ENCODE measurements at places on chromosomes 7 and 10. TPM values are rescaled to one million over a fixed set of nuclear protein-coding genes. Genes with fewer than 3 reads are reported as not detected.
A peak's percentile ranks its signal among the peaks of the same experiment; 100 is the strongest.

The IFIT1B gene
- not detected for total RNA-seq

The ORAI2 gene
- 42.2 TPM for total RNA-seq

The TWIST1 gene
- 47.8 TPM for total RNA-seq

The DCLRE1C gene
- 7.5 TPM for total RNA-seq

The OR9A2 gene
- total RNA-seq: not detected

The NPFFR1 gene
- total RNA-seq: not detected

The IGF2BP3 gene
- total RNA-seq: 13.7 TPM

The ZFAND2A gene
- 24.7 TPM for total RNA-seq

The FAM185A gene
- total RNA-seq: 2.9 TPM

The NUTM2B gene
- not detected for total RNA-seq

The CTAGE15 gene
- total RNA-seq: not detected

DNA sequence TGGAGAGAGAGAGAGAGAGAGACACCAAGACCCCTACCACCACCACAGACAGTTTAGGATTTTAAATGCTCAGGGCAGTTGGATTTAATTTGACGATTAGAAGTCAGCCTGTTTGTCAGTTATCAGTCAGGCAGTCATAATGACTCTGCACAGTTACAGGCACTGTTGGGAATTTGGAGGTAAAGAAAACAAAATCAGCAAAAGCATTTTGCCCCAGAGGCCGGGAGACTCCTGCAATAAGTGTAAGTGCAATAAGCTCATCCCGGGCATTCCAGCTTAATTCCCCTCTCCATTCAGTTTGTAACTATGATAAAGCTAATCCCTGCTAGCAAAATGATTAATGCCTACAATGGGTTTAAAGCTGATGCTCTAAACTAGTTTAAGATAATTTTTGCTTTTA is 13.5 kb downstream of the SEMA3C start:
- H3K4me3 ChIP-seq: no peak overlapping the region
- no peak for DNase-seq
- H3K36me3 ChIP-seq: peaks cover 82% of the 10 kb centered on the region

- H3K27ac ChIP-seq: no peak overlapping the region
- no peaks in the 10 kb centered on the region for H3K4me1 ChIP-seq
- H3K36me3 ChIP-seq: no peaks in the 10 kb centered on the region
- H3K4me3 ChIP-seq: no peak overlapping the region
Measured at GRCh38 chr7:158139499-158139898, 448.1 kb downstream of the PTPRN2 start.

- H3K4me1 ChIP-seq: no peaks in the 10 kb centered on the region
- H3K27me3 ChIP-seq: no peaks in the 10 kb centered on the region
- no peaks in the 10 kb centered on the region for H3K36me3 ChIP-seq
Measured at GRCh38 chr10:53387562-53387961, 615.0 kb upstream of the MBL2 start.

DNA sequence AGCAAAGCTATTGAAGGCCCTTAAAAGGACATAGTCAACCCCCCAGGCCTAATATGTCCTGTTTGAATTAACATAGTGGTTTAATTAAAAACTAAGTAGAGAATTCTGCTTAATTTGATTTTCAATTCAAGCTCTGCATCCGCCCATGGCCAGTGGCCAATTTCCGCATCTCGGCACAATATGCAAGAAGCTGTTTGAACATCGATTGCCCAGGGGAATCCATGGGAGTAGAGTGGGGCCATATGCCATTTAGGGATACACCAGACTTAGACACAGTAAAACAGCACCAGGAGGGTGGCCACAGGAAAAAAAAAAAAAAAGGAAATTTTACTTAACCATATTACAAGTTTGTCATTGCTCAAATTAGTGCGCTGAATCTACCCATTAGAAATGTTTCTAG is 100.4 kb downstream of the LMBR1 start:
- no peaks in the 10 kb centered on the region for H3K4me1 ChIP-seq
- no peaks in the 10 kb centered on the region for H3K36me3 ChIP-seq
- DNase-seq: no peak
- no peak overlapping the region for H3K27ac ChIP-seq
- no peak overlapping the region for H3K4me3 ChIP-seq
- H3K27me3 ChIP-seq: no peaks in the 10 kb centered on the region

DNA sequence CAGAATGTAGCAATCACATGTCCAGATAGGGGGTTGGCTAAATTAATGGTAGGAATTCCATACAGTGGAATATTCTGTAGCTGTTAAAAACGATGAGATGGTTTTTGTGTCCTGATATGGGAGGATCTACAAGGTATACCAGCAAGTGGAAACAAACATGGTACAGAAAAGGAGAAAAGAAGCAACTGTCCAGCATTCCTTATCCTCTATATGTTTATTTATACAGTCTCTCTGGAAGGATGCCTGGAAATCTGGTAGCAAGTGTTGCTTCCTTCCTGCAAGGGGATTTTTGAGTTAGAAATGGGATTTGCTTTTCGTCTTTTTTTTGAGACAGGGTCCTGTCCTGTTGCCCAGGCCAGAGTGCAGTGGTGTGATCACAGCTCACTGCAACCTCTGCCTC is 19.3 kb downstream of the IL15RA start:
- no peak overlapping the region for H3K4me3 ChIP-seq
- peak; percentile 32 for DNase-seq
- no peaks in the 10 kb centered on the region for H3K36me3 ChIP-seq
- no peaks in the 10 kb centered on the region for H3K27me3 ChIP-seq
- no peaks in the 10 kb centered on the region for H3K4me1 ChIP-seq

DNA sequence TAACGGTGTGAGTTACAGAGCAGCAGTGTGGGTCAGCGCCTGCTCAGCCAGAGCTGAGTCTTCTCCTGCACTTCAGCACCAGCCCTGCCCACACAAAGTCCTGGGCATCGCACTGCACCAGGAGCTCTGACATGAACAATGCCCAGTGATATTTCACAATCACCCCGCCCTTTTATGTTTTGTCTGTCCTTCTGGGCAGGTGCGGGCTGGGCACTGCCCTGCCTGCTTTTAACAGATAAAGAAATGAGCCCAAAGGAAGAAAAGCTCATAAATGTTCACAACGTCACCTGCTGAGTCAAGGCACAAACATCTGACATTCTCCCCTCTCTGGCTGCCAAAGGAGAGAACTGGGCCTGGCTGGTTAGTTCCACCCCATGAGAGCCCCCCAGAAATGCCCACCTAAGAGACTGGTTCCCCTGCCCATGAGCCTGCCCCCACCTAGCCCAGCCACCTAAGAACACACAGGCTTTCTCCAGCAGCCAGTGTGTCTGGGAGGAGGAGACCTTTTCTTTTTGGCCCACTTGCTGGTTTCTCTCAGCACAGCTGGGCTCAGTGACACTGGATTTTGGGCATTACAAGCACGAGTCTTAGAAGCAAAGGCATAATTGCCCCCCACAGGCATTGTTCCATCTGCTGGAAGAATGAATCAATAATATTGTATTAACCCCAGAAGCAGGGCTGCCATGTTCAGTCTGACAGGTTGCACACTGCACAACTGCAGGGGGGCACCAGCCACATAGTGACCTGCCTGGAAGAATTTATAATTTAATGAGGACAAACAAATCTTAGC is 22.3 kb downstream of the CALML3 start:
- no peaks in the 10 kb centered on the region for H3K36me3 ChIP-seq
- DNase-seq: peak; percentile 53
- H3K4me3 ChIP-seq: peak overlapping the region; percentile 57
- peaks cover 27% of the 10 kb centered on the region for H3K4me1 ChIP-seq
- H3K27me3 ChIP-seq: no peaks in the 10 kb centered on the region

- peaks cover 12% of the 10 kb centered on the region for H3K36me3 ChIP-seq
- peak; percentile 86 for DNase-seq
- no peak overlapping the region for H3K27ac ChIP-seq
- peak overlapping the region; percentile 72 for H3K4me3 ChIP-seq
- H3K4me1 ChIP-seq: peaks cover 5% of the 10 kb centered on the region
- H3K27me3 ChIP-seq: peaks cover 51% of the 10 kb centered on the region
Measured at GRCh38 chr10:22335173-22335933, 9.9 kb upstream of the SPAG6 start.

- peaks cover 2% of the 10 kb centered on the region for H3K27me3 ChIP-seq
- H3K36me3 ChIP-seq: no peaks in the 10 kb centered on the region
- no peak overlapping the region for H3K27ac ChIP-seq
Measured at GRCh38 chr7:70830060-70830395, 301.9 kb upstream of the GALNT17 start.

DNA sequence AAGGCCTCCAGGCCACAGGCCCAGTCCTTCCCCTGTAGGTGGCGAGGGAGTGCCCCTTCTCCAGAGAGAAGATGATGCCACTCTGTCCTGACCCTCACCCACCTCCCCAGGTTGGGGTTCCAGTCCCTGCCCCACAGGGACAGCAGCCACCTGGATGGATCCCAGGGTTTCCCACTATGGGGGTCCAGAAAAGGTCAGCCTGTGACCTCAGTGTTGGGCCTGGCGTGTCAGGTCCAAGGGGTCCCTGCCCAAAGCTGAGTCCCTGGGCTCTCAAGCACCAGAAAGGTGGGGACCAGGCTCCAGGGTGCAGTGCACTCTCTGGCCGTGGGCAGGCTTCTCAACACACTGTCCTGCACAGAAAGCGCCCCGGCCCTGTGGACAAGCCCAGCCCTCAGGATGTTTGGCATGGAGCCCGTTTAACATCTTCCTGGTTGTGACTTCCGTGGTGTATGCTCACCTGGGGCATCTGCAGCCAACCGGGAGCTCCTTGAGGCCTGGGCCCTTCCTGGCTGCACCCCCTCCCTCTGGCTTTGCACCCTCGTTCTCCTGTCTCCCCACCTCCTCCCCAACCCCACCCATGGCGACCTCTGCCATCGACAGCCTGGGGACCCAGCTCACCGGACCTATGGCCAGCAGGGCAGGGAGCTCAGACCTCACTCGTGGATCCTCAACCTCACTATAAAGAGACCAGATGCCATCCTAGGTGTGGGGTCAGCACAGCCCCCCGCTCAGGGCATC is 58.3 kb upstream of the PPP2R2D start:
- no peak overlapping the region for H3K4me3 ChIP-seq
- H3K36me3 ChIP-seq: no peaks in the 10 kb centered on the region
- H3K27me3 ChIP-seq: no peaks in the 10 kb centered on the region
- no peak for DNase-seq
- H3K4me1 ChIP-seq: no peaks in the 10 kb centered on the region

GRCh38 chr7:68078157-68078710 is 1081.6 kb downstream of the TYW1 start:
- H3K27ac ChIP-seq: no peak overlapping the region
- no peaks in the 10 kb centered on the region for H3K4me1 ChIP-seq
- no peaks in the 10 kb centered on the region for H3K27me3 ChIP-seq
- H3K4me3 ChIP-seq: no peak overlapping the region

DNA sequence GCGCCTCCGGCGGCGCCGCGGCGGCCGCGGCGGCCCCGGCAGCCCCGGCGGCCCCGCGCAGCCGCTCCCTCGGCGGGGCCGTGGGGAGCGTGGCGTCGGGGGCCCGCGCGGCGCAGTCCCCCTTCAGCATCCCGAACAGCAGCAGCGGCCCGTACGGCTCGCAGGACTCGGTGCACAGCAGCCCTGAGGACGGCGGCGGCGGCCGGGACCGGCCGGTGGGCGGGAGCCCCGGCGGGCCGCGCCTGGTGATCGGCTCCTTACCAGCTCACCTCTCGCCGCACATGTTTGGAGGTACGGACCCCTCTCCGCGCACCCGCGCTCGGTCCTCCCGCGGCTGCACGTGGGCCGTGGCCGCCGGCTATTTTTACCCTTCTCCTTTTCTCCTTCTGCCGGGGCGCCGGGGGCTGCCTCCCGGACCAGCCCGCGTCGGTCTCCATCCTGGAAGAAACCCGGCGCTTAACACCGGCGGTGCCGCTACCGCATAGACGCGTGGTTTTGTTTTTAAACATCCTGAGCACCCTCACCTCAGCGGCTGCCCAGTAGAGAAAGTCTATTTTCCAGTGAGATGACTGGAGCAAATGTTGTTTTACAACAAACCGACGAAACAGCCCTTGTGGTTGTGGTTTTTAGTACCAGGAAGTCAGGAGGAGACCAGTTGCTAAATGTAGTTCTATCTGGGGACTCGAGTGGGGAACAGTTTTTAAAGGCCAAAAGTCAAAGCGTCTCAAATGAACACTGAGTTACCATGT is 1.3 kb downstream of the ZNRF2 start:
- peak; percentile 70 for DNase-seq
- peak overlapping the region; percentile 74 for H3K27ac ChIP-seq
- no peaks in the 10 kb centered on the region for H3K36me3 ChIP-seq
- H3K27me3 ChIP-seq: no peaks in the 10 kb centered on the region
- 0 out of 2 replicates have a peak, but pooled peaks cover 21% of the 10 kb centered on the region for H3K4me1 ChIP-seq
- H3K4me3 ChIP-seq: peak overlapping the region; percentile 78

DNA sequence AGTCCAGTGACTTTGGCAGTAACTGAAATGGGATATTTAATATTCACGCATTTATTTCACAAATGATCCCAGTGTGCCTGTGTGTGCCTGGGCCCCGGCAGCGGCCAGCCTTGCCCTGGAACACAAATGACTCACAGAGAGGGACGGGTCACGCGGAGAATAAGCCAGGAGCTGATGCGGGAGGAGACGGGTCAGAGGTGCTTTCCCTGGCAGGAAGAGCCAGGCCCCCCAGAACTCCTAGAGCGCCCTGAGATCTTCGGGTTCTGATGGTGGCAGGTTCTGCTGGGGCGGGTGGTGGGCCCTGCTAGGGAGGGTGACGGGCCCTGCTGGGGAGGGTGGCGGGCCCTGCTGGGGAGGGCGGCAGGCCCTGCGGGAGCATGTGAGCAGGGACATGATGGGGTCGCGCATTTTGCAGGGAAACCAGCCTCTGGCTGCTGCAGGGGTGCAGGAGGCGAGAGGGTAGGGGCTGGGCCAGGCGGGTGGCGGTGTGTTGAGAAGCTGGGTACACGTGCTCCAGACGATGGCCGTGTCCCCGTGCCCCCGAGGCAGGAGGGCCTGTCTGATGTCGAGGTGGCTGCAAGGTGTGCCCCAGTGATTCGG is 84.2 kb upstream of the DIP2C start:
- peaks cover 10% of the 10 kb centered on the region for H3K4me1 ChIP-seq
- 0 out of 2 replicates have a peak, but pooled peaks cover 5% of the 10 kb centered on the region for H3K27me3 ChIP-seq
- DNase-seq: no peak

- no peak overlapping the region for H3K4me3 ChIP-seq
- H3K27me3 ChIP-seq: 0 out of 2 replicates have a peak, but pooled peaks cover 3% of the 10 kb centered on the region
- DNase-seq: peak; percentile 70
- H3K27ac ChIP-seq: no peak overlapping the region
- no peaks in the 10 kb centered on the region for H3K4me1 ChIP-seq
Measured at GRCh38 chr10:104209575-104210198, 22.5 kb downstream of the CFAP43 start.

DNA sequence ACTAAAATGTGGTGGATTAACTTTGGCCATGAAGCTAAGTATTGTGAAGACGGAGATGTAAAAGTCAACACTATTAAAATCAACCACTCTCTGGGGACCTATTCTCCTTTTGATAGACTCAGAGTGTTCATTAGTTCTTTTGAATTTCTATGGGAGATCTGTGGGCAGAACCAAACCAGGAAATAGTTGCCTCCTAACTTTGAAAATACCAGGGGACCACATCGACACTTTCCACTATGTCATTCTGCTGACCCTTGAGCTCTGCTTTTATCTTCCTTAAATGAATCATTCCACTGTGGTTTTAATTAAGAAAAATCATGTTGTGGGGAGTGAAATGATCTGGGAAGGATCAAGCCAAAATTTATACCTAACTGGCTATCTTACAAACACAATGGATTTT is 960.5 kb downstream of the GATA3 start:
- H3K4me1 ChIP-seq: no peaks in the 10 kb centered on the region
- H3K27me3 ChIP-seq: no peaks in the 10 kb centered on the region
- no peak overlapping the region for H3K4me3 ChIP-seq

DNA sequence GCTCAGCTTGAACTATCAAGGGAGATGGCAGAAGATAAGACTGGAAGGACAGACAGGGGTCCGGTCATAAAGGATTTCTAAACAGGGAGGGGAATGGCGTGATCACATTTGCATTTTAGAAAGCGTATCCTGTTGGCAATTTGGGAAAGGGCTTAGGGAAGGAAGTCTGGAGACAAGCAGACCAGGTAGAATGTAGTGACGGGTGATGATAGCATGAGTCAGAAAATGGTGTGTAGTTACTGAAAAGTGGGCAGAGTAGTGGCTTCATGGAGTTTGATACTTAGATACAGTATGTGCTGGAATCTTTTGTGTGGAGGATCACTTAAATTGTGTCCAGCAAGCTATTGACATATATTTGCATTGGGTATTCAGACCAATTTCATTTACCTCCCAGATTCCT is 61.2 kb downstream of the LRGUK start:
- no peak overlapping the region for H3K4me3 ChIP-seq
- no peak overlapping the region for H3K27ac ChIP-seq
- DNase-seq: no peak

Data from GM23248 (cell line).